ENCODE measurements at places on chromosomes 4 and X. TPM values are rescaled to one million over a fixed set of nuclear protein-coding genes. Genes with fewer than 3 reads are reported as not detected.

Gene MAGEB17
- total RNA-seq: not detected

Gene FAT1
- 44.4 TPM for total RNA-seq

Gene IL9R
- 0.08 TPM for total RNA-seq

Gene HELT
- not detected for total RNA-seq

DNA sequence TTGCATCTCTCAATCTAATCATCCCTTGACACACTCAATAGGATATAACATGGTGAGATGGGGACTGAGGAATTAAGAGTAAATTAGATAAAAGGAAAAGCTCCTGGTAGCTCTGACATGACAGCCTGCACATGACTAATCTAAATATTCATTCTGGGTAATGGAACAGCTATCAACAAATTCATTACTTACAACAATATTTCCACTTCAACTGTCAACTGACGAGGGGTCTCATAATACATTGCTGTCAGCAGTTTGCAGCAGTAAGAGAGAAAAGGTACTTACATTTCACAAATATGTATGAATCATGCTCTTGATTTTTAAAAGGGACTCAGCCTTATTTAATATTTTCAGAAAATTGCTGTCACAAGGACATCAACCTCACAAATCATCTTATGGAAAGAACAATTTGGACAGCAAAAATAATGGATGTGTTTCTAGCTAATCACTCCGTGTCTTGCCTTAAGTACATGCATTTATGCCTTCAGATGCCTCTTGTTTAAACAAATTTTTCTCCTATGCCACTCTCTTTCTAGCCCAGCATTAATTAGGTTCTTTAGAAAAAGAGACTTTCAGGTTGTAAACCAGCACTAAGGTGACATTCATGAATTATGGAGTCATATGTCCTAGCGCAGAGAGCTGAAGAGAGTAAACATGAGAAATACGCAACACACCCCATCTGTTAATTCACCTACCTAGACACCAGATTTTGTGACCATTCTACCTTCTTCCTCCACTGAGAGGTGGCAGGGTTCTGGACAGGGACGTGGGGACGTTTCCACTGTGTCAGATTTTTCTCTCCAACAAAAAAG, 99.6 kb upstream of the TMEM150C start:
- DNase-seq: no peak

DNA sequence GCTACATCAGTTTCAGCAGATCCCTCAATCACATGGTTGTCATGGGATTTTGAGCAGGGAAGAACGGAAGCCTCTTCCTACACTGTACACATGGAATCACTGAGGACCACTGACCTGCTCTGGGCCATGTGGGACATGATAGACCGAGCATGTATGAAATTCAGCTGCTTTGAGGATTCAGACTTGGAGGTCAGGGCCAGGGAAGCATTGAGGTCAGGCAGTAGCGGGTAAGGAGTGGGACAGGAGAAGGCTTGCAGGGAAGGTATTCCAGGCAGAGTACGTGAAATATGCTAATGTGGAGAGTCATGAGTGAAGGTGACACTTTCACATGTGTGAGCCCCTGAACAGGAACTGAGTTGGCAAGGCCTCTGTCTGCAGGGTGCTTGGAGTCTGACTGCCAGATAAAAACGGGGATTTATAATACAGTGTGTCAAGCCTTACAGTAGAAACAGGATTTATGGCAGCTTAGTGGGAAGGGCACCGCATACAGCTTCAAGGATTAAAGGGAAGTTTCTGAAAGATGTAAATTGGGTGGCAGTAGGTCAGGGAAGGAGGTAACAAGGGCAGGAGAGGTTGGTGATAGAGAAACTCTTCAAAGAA, 111.7 kb downstream of the STK32B start:
- no peak for DNase-seq

DNA sequence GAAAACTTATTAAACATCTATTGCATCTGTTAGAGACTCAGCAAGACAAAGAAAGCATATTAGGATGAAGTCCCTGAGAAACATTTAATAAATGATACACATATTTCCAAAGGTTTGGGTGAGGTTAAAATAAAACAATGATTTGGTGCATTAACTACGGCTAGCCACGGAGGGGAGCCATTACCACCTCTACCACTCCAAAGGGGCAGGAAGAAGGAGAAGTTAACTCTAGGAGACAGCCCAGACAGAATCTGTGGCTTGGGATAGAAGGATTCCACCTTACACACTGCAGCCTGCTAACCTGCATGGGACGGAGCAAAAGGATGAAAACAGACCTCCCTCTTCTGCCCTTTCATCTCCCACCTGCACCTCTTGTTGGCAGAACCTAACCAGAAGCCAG, 189.1 kb upstream of the C1QTNF7 start:
- no peak for DNase-seq

Gene MTMR8
- total RNA-seq: 1.1 TPM

Gene IL2RG
- 3.0 TPM for total RNA-seq

- no peak for DNase-seq
Observed at GRCh38 chrX:13311560-13311959, 8.3 kb downstream of the ATXN3L start.

GRCh38 chr4:1599026-1599481, 85.1 kb downstream of the FAM53A start:
- no peak for DNase-seq

- DNase-seq: no peak
Observed at GRCh38 chrX:134969726-134970125, 21.1 kb upstream of the SMIM10 start.

GRCh38 chrX:41435708-41436107, 11.4 kb upstream of the NYX start:
- DNase-seq: no peak

Gene CWH43
- total RNA-seq: 0.08 TPM

- DNase-seq: no peak
Observed at GRCh38 chr4:145525291-145525740, 43.7 kb downstream of the SMAD1 start.

- DNase-seq: peak; percentile 49
Observed at GRCh38 chrX:123959281-123960063, 2.0 kb upstream of the STAG2 start.

DNA sequence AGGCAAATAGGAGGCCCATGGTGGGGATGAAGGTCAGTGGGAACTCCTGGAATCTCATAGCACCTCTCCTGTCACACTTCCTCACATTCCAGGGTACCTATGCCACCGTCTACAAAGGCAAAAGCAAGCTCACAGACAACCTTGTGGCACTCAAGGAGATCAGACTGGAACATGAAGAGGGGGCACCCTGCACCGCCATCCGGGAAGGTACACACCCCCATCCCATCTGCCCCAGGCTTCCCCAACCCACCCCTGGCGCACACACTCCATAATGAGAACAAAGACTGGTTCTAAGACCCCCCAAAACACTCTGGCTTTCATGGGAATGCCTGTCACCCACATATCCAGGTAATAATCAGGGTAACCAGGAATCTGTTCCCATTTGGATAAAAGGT, 6.4 kb downstream of the CDK16 start:
- no peak for DNase-seq

GRCh38 chrX:119999087-119999634, 55.6 kb upstream of the NKAP start:
- no peak for DNase-seq

Gene MTM1
- total RNA-seq: 21.2 TPM

DNA sequence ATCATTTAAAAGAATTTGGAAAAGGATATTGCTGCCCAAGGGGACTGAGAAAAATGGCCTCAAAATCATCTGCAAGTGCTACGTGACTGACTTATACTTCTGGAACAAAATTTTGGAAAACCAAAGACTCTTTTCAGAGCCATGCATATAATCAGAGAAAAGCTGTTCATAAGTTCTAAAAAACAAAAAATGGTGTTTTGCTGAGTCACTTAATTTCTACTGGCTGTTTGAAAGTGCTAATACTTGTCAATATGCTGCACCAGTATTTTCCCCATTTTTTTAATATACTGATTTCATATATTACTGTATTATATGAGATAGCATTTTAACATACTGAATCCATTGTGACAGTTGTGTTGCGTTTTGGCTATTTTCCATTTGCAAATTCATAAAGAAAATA, 61.5 kb upstream of the ZMAT1 start:
- no peak for DNase-seq

DNA sequence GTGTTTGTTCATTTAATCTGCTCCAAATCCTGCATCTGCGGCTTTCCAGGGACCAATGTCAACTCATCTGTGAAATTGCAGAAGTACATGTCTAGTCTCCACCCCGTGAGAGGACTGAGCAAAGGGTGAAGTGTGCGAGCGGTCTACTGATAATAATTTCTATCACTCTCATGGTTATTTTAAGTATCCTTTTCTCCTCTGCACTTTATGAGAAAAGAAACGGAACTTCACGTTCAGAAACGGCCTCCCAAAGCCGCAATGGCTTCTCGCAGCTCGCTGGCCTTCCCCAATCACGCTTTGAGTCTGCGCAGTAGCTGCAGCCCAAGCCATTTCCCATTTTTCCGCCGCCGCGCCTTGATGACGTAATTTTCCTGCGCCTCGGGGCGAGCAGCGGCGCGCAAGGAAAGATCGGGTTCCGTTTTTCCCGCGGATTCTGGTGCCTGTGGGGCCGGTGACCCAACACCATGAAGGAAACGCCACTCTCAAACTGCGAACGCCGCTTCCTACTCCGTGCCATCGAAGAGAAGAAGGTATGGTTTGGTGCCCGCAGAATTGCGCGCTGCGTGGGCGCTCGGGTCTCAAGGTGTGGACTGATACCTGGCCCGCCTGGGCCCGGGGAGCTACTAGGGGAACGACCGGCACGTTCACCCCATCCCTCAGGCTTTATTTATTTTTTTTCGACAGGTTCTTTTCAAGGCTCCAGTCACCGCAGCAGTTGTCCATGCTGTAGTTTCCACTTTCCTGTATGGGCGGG, at the start of gene EXOSC9:
Gene EXOSC9, plus strand, starts transcription at position 363 of the 754 bp plus-strand sequence. Its CDS starts 102 bp downstream, at position 465.
- peak; percentile 96 for DNase-seq

- DNase-seq: no peak
Observed at GRCh38 chr4:183369073-183369472, 46.8 kb upstream of the CLDN24 start.

Gene SLC10A3
- total RNA-seq: 5.6 TPM

GRCh38 chr4:7784131-7784870, 155.4 kb downstream of the AFAP1 start:
- DNase-seq: no peak

Gene ZGRF1
- total RNA-seq: 2.9 TPM

DNA sequence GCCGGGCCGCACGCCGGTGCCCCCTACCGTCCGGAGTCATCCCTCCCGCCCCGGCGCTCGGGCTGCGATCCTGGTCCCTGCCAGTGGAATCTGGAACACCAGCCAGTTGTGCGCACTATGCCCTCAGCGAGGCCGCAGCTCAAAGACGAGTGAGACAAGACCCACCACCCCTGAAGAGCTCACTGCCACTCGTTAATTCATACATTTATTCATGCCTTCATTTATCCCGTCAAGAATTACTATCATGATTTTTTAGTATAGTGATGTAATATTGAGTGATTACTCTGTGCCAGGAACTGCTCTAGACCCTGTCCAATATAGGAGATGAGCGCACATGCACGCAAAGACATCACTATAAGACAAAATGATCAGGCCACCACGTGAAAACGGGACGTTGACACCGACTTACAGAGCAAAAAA, 247 bp upstream of the PPA2 start:
- no peak for DNase-seq

Gene GLRA3
- not detected for total RNA-seq

GRCh38 chr4:154560824-154561231, 2.0 kb upstream of the FGB start:
- no peak for DNase-seq

Gene ZAR1
- not detected for total RNA-seq

DNA sequence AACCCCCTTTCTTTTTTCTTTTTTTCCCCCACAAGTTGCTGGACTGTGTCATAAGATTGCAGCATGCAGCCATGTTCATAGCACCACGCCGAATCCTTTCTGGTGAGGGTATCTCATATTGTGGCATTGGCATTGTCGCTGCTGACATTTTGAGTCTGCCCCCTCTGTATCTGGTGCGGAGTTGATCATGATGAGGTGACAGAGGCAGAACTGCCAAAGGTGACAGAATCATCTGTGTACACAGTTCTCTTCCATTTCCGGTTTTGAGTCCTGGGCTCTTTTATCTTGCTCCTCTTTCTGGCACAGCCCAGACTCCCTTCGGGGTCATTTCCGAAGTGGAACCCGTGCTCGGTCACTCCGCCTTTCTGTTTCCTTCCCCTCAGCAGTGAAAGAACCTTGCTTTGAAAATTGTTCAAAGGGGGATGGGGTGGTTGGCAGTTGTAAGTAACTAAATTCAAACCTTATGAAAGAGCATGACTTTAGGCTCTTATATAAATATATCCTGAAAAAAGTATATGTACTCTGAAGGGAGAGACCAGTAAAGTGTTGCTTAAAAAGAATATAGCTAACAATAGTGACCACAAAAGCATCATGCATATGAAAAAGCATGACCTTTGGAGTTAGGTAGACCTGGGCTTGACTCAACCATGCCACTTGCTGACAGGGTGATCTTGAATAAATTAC, 55.0 kb upstream of the BMP2K start:
- peak; percentile 42 for DNase-seq

GRCh38 chr4:150694438-150694837, 112.5 kb downstream of the MAB21L2 start:
- no peak for DNase-seq

DNA sequence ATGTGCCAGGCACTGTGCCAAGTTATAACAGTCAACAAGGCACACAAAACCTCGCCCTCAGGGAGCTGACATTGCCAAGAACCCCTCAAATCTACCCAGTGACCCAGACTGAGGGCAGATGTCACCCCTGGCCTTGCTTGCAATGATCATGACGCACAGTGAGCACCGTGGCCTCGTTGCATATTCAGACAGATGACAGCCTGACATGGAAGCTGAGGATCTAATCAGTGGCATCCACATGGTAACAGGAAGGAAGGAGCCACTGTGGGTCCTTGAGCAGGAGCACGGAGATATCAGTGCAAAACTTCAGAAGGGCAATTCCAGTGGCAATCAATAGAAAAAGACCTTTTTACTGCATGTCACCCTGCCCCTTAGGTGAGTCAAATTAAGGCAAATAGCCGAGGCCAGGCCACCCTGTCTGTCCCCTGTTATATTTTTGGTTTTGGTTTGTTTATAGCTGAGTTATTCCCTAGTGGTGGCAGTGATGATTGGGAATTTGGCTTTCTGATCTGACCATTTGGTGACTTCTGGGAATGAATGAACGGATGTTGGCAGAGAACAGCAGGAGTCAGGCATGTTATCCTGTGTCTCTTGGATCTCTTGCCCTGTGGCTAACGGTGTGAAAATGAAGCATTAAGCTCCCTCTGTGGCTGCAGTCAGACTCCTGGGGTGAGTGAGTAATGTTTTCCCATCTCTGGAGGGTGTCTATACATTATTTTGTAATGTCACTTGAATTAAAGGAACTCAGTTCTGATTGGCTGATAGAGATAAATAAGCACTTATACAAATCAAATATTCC, 20.4 kb downstream of the WDR13 start:
- no peak for DNase-seq

GRCh38 chrX:16711219-16711811, 1.2 kb downstream of the CTPS2 start:
- no peak for DNase-seq

Gene TACR3
- not detected for total RNA-seq

- no peak for DNase-seq
Observed at GRCh38 chrX:110541266-110541665, 182.6 kb downstream of the RTL9 start.

Data from liver (tissue), 10 donors.